ENCODE measurements at places on chromosomes 5 and 9.

GRCh38 chr9:111107141-111107540 lies 68.9 kb upstream of the LPAR1 start:
- DNase-seq = no peak

- DNase-seq = peak; percentile 34
These were observed 24.0 kb downstream of the NNT start for GRCh38 chr5:43627028-43627427.

GRCh38 chr5:129930221-129930620 lies 26.0 kb downstream of the CHSY3 start:
- DNase-seq = no peak

DNA sequence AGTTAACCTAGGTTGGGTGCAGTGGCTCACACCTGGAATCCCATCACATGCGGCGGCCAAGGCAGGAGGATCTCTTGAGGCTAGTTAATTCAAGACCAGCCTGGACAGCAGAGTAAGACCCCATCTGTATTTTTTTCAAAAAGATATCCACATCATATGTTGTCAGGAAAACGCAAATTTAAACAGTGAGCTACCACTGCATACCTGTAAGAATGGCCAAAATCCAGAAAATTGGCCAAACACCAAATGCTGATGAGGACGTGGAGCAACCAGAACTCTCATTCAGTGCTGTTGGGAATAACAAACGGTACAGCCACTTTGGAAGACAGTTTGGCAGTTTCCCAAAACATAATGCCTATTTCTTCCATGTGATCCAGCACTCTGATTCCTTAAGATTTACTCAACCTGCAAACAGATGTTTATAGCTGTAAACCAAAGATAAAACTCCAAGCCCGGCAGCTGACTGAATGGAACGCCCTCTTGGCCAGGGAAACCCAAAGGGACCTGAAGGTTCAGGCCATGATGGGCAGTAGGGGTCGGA lies 12.4 kb downstream of the CEL start:
- DNase-seq = no peak

DNA sequence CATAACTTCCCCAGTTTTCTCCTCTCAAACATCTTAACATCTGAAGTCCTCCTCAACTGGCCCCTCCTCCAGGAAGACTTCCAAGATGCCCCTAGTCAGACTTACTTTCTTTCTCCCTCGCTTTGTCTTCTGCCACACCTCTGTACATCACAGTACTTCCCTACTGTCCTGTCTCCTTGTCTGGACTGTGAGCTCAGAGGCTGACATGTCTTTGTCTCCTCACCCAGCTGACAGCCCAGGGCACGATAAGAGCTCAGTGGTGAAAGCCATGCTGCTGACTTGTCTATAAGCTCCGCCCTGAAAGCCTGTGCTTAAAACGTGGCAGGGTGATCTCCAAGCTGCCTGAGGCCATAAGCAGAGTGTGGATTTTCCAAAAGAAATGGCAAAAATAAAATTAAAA lies 33.0 kb upstream of the SLC25A51 start:
- DNase-seq = no peak

DNA sequence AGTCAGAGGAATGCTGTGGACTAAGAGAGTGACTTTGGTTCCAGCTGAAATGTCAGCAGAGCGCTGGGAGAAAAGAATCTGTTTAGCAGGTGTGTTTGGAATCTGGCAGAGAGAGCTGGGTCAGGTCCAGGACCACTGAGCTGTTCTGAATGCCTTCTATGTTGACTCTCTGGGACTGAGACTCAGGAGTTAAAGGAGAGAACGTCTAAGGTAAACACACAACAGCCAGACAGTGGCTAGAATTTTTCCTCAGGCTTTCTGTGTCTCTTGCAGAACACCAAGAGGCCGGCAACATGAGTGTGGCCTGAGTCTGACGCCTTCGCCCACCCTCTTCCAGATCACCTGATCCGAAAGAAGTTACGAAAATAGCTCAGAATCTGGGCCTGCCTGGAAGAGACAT lies 107.2 kb upstream of the ZNF462 start:
- DNase-seq = no peak

GRCh38 chr5:42598311-42598710 lies 158.3 kb upstream of the CCDC152 start:
- no peak for DNase-seq

- no peak for DNase-seq
These were observed 643.4 kb downstream of the CCDC171 start for GRCh38 chr9:16196206-16196605.

DNA sequence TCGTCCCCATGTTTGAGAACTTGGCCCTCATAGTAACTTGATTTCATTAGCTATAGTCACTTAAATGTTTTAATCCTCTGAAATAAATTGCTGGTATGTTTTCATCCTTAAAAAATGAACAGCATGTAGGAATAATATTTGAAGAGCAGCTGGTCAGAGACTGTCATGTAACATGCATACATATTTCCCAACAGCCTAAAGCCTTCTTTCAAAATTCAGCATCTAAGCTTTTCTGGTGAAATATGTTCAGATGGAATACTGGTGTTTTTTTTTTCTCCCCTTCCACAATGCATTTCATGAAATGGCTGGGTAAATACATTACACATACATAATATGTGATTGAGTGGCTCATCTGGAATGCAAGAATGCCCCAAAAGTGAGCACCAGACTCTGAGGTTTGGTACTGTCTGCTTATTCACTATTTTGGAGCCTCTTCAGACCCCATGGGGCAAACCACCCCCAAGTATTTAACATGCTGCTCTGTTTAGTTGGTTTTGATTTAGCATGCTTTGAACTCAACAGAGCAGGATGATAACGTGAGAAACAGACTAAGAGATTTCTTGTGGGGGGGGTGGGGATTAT lies 94.0 kb downstream of the SMARCA2 start:
- no peak for DNase-seq

- no peak for DNase-seq
These were observed 498.2 kb downstream of the CDH12 start for GRCh38 chr5:22354956-22355355.

DNA sequence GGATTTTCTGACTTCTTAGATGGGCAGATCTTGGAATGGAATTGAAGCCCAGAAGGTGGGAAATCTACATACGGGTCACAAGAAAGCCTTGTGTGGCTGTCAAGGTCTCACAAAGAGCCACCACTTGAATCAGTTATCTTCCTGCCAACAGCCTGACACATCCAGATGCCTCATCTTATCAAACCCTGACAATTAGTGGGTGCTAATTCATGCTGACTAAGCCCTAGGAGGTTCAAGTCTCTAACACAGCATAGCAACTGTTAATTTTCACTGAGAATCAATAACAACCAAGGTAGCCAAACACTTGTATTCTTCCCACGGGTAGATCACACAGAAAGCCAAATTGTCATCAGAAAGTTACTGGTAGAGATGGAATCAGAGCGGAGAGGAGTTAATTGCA lies 222.2 kb downstream of the TMEM167A start:
- DNase-seq = no peak

DNA sequence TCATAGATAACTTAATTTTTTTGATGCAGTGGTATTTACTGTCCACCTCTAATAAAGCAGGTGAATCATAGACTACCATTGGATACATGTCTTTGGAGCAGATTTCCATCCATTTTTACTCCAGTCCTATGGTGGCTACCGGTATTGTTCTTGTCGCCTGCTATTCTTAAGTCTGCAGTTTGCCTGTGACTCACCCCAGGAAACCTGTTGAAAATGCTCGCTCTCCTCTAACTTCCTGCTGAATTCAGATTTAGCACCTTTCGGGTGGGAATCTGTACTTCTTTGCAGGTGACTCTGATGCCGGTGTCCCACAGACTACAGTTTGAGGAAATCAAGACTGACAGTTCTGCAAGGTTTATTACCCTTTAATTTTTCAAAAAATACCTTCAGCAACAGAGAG lies 58.8 kb upstream of the DHFR start:
- no peak for DNase-seq

DNA sequence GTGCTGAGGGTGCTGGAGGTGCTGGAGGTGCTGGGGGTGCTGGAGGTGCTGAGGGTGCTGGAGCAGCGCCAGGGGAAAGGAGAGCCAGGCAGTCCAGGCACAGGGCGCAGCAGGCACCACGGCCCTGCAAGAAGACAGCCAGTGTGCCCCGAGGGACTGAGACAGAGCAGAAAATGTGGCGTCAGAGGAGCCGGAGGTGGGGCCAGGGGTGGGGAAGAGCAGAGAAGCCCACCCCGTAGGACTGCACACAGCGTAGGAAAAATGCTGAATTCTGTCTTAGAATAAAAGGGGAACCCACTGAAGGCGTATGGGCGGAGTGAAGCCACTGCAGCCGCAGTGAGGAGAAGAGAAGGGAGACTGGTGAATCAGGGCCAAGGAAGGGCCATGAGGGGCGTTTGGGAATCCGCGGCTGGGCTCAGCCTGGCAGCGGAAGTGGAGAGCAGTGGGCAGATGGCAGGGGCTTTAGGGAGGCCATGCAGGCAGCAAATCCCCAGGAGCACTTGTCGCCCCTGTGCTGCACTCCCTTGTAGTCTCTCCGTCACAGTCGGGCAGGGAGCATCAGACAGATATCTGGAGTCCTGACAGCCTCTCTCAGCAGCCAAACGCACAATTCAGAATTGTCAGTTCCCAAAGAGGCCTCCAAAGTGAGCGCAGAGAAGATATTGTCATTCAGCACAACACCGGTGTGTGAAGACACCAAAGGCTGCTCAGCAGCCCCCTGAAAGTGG lies 35.9 kb upstream of the LECT2 start:
- DNase-seq = no peak

- no peak for DNase-seq
These were observed 14.0 kb downstream of the SNX18 start for GRCh38 chr5:54531546-54531945.

GRCh38 chr9:125603478-125604021 lies 103.5 kb downstream of the MAPKAP1 start:
- DNase-seq = no peak

DNA sequence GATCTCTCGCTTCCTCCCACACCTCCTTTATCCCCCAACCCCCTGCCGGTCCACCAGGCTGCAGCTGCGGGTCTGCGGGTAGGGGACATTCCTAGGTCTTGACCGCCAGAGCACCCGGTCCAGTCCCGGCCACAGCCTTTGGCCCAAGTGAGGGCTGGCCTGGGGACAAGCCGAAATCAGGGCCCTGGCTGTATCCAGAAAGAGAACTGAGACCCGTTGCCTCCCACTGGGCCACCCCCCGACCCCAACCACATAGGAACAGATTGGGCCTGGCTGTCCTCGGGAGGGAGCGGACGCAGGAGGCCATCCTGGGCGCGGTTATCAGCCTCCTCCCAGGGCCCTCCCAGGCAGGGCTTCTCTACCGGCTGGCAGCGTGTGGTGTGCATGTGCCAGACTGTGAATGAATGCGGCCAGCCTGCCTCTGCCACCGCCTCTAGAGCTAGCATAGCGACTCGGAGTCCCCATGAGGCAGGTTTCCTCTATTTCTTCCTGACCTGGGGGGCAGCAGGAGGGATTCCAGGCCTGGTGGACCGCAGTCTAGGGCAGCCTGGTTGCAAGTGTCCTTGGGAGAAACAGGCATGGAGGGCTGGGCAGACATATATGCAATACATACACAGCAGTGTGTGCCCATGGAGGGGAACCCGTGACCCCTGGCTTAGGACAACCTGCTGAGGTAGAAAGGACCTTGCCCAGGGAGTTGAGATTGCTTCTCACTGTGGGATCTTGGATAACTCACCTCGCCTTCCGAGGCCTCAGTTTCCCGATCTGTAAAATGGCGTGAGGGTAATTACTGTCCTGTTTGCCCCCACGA lies 1.2 kb downstream of the N4BP3 start:
- no peak for DNase-seq

GRCh38 chr9:114271556-114272510 lies 51.1 kb upstream of the ORM1 start:
- no peak for DNase-seq

- no peak for DNase-seq
These were observed 60.5 kb upstream of the RAPGEF1 start for GRCh38 chr9:131800366-131800765.

- DNase-seq = no peak
These were observed 43.4 kb upstream of the CDKN2B start for GRCh38 chr9:22052376-22052945.

DNA sequence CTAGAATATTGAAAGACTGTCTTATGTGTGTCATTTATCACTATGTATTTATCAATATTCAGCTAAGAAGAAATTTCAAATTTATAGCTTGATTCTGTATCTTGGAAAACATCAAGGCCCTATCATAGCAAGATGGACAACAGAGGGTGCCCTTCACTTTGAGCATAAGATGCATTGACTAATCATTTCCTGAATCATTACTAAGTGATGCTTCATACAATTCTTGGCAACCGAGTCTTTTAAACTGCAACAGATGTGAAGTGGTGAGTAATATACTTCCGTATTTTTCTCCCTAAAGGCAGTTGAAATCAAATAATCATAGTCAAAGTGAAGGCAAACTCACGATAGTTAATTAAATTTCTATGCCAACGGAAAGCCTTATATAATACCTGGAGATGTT lies 318.6 kb upstream of the RGMB start:
- no peak for DNase-seq

DNA sequence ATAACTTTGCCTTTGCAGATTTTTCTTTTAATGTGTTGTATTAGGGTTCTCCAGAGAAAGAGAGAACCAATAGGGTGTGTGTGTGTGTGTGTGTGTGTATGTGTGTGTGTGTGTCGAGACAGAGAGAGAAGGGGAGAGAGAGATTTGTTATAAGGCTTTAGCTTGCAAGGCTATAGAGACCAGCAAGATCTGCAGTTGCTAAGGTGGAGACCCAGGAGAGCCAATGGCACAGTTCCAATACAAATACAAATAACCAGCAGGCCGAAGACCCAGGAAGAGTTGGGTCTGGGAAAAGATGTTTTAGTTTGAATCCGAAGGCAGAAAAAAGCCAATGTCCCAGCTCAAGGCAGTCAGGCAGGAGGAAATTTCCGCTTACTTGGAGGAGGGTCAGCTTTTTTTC lies 23.0 kb downstream of the TMOD1 start:
- DNase-seq = no peak

- no peak for DNase-seq
These were observed 559.6 kb downstream of the CETN3 start for GRCh38 chr5:89849830-89850512.

DNA sequence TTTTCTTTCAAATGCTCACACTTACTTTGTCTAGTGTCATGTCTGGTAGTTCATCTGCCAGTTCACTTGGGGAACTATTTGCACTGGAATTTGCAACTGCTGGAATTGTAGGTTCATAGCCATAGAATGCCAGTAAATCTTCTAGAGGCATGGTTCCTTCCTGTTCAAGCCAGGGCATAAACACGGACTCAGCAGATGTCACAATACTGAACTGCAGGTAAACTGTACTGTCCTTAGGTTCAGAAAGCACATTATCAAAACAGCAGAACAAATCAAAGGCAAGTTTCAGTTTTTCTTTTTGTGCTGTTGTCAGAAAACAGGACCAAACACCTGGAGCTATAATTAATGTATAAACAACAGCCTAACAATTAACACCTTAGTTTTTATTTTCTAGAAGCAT lies 13.1 kb downstream of the MIER3 start:
- DNase-seq = no peak

- DNase-seq = peak; percentile 9
These were observed 122.0 kb downstream of the TLE4 start for GRCh38 chr9:79693750-79694149.
